ENCODE measurements at places on chromosomes 6 and 20. TPM values are rescaled to one million over a fixed set of nuclear protein-coding genes. Genes with fewer than 3 reads are reported as not detected.

The TP53TG5 gene
- total RNA-seq = not detected

The SFTA2 gene
- not detected for total RNA-seq

GRCh38 chr6:147166360-147166944 lies 37.8 kb upstream of the STXBP5 start:
- no peaks in the 10 kb centered on the region for H3K36me3 ChIP-seq
- H3K27me3 ChIP-seq = no peaks in the 10 kb centered on the region
- H3K4me1 ChIP-seq = peaks cover 44% of the 10 kb centered on the region
- DNase-seq = peak; percentile 32
- H3K4me3 ChIP-seq = no peak overlapping the region
- peak overlapping the region; percentile 81 for H3K27ac ChIP-seq

GRCh38 chr6:143507358-143508145 lies 4.0 kb downstream of the FUCA2 start:
- H3K27ac ChIP-seq = no peak overlapping the region
- no peak overlapping the region for H3K4me3 ChIP-seq
- no peak for DNase-seq
- H3K27me3 ChIP-seq = no peaks in the 10 kb centered on the region
- H3K36me3 ChIP-seq = peaks cover 15% of the 10 kb centered on the region
